Right ventricle myocardium superior (tissue), 1 donor: ENCODE measurements at places on chromosomes 16 and 17.

- DNase-seq: peak; percentile 39
Observed at GRCh38 chr17:2705888-2706795, 5.4 kb downstream of the CLUH start.

DNA sequence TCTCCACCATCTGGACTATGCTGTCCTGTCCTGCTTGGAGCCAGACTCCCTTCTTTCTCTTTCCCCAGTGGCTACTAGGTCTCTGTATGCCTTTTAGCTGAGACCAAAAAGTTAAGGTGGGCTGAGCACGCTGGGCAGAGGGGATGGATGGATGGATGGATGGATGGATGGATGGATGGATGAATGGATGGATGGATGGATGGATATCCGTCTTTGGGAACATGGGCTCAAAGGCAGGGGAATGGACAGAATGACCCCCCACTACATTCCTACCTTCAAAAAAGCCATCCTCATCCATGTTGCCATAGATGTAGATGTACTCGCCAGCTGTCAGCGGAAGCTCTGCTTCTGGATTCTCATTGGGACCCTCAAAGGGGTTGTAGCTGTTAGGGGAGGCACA lies 12.8 kb downstream of the TSPOAP1 start:
- no peak for DNase-seq

- no peak for DNase-seq
Observed at GRCh38 chr17:55177159-55177854, 87.5 kb upstream of the HLF start.

GRCh38 chr16:70735141-70735979 lies 49.5 kb upstream of the MTSS2 start:
- peak; percentile 69 for DNase-seq

DNA sequence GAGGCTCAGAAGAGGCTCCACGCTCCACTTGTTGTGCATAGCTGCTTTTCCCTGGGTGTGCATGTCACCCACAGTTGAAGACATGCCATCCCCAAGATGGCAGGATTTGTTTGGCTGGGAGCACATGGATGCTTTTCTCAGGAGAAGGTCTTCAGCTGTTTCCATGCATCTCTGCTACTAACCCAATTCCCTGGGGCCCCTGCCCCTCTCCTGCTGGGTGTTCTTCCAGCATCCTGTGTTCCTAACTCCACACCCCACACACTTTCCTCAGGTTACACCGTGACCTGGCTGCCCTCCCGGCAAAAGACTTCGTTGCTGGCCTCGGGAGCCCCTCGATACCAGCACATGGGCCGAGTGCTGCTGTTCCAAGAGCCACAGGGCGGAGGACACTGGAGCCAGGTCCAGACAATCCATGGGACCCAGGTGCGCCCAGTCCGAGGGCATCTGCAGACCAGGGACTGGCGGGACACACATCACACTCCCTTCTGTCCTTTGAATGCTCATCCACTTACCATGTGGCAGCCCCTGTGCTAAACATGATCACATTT lies 21.5 kb downstream of the ITGAL start:
- DNase-seq: no peak

DNA sequence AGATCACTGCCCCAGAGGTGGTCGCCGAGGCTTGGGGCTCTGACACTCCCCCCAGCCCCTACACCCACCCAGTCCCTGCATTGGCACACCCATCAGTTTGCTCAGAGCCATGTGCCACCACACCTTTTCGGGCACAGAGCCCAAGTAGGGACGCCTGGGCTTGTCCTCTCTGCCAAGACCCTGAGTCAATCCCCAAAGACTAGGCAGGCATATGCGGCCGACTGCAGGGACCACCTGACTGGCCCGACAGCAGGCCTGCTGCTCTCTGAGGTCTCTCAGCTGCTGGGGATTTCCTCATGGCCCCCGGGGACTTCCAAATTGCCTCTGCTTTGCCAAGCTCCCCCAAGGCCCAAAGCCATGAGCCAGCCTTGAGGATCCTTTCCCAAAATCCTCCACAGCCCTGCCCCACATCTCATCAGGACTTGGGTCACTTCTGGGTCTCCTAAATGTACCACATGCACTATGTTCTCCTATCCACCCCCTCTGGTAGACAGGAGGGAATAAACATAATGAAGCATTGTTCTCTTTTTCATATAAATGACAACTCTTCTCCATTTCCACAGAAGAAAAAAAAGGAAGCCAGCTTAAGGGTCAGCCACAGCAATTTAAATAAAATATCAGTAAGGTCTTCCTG lies 30.6 kb downstream of the MYO18A start:
- DNase-seq: no peak

GRCh38 chr17:30565073-30565935 lies 88.1 kb downstream of the GOSR1 start:
- no peak for DNase-seq

- no peak for DNase-seq
Observed at GRCh38 chr17:8939496-8940334, 25.8 kb downstream of the PIK3R5 start.

GRCh38 chr17:59355030-59355701 lies 23.7 kb downstream of the YPEL2 start:
- DNase-seq: no peak

DNA sequence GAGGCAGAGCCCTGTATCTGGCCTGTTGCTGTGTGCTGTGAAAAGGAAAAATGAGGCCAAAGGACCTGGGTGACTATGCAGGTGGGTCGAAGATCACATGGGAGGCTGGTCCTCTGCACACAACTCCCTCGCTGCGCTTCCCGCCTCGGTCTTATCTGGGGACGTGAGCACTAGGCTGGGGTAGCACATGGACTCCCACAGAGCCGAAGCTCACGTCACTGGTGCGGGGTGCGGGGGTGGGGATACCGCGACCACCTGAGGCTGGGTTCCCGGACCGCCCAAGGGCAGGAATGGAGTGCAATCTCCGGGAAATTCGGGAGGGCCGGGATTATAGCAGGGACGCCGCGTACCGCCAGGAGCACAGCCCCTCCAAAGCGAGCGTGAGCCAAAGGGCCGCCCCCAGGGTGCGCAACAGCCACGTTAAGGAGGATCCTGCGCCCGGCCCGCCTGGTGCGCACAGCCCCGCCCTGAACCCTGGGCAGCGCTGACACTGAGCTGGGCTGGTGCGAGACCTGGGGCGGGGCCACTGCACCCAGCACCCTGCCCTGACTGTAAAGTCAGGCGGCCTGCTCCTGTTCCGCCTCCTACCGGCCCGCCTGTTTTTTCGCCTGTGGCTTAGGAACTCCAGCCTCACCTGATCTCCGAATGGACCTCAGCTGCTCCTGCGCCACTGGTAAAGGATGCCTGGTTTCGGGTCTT lies 4.8 kb downstream of the MT1A start:
- DNase-seq: peak; percentile 85

- DNase-seq: no peak
Observed at GRCh38 chr17:7367918-7368598, 12.8 kb upstream of the TNK1 start.

DNA sequence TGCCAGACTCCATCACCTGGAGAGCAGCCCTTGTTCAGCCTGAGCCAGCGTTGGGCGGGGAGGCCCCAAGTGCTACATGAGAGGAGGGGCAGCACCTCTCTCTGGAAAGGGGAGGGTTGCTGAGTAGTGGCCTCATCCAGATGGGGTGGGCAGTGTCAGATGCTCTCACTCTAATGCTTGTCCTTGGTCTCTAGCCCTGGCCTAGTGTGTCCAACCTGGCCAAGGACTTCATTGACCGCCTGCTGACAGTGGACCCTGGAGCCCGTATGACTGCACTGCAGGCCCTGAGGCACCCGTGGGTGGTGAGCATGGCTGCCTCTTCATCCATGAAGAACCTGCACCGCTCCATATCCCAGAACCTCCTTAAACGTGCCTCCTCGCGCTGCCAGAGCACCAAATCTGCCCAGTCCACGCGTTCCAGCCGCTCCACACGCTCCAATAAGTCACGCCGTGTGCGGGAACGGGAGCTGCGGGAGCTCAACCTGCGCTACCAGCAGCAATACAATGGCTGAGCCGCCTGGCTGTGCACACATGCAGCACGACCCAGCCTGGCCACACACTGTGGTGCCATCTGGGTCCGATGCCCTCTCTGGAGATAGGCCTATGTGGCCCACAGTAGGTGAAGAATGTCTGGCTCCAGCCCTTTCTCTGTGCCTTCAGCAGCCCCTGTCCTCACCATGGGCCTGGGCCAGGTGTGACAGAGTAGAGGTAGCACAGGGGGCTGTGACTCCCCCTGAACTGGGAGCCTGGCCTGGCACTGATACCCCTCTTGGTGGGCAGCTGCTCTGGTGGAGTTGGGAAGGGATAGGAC lies 4.3 kb downstream of the CTRL start:
- DNase-seq: no peak

DNA sequence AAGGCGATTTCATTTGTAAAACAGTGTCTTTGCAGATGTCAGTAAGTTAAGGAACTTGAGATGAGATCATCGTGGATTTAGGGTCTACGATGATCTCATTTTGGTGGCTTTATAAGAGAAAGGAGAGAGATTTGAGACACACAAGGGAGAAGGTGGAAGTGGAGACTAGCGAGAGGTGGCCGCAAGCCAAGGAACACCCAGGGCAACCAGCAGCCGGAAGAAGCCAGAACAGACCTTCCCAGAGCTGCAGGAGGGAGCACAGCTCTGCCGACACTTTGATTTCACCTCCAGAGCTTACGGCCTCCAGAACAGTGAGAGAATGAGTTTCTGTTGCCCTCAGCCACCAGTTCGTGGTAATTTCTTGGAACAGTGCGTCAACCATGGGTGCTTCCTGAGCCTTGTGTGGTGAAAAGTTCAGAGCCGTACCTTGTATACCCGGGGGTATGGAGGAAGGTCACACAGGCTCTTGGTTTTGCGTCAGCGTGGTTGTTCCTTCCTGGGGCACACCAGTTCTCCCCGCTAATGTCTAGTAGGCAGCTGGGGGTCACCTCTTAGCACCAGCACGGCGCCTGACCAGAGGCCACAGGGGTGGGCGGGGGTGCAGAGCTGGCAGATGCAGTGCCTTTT lies 12.9 kb upstream of the SEC14L1 start:
- peak; percentile 88 for DNase-seq

DNA sequence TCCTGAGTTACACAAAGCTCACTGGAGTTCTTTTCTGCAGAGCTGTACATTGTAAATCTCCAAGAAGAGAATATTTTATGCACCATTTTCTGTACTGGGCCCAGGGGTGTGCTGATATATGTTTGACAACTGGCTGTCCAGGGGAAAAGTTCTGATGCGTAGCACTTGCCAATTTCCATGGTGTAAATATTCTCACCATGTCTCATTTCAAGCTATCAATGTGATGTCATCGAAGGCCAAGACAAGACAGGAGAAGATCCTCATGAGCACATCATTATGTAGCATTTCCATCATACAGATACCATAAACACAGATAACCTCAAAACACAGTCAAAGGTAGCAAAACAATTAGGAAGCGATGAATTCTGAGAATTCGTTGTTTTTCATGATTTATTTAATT lies 18.9 kb downstream of the CDH5 start:
- DNase-seq: no peak

- DNase-seq: no peak
Observed at GRCh38 chr17:12599186-12599920, 66.3 kb upstream of the MYOCD start.

GRCh38 chr16:14346278-14347142 lies 275.4 kb downstream of the MRTFB start:
- no peak for DNase-seq

GRCh38 chr17:63918305-63918704 lies 334 bp downstream of the GH1 start:
- DNase-seq: no peak

- no peak for DNase-seq
Observed at GRCh38 chr17:76553178-76553908, 13.5 kb downstream of the PRCD start.

GRCh38 chr16:88505405-88506082 lies 52.5 kb downstream of the ZFPM1 start:
- peak; percentile 66 for DNase-seq

- DNase-seq: no peak
Observed at GRCh38 chr16:76705892-76706291, 428.7 kb downstream of the CNTNAP4 start.

- DNase-seq: no peak
Observed at GRCh38 chr16:83197450-83197849, 570.7 kb downstream of the CDH13 start.

- no peak for DNase-seq
Observed at GRCh38 chr17:55575058-55575636, 63.9 kb upstream of the SMIM36 start.

DNA sequence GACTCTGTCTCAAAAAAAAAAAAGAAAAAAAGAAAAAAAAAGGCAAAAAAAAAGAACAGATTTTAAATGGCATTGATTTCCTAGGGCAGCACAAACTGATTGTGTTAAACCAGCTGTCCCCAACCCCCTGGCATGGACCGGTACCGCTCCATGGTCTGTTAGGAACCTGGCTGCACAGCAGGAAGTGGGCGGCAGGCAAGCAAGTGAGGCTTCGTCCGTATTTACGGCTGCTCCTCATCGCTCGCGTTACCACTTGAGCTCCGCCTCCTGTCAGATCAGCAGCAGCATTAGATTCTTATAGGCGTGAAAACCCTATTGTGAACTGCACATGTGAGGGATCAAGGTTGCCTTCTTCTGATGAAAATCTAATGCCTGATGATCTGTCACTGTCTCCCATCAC lies 26.6 kb downstream of the MGAT5B start:
- no peak for DNase-seq

- no peak for DNase-seq
Observed at GRCh38 chr17:66855204-66855603, 20.3 kb downstream of the CACNG5 start.

GRCh38 chr16:18039931-18040330 lies 296.6 kb downstream of the NPIPA8 start:
- DNase-seq: no peak

- DNase-seq: no peak
Observed at GRCh38 chr17:62405451-62405850, 18.2 kb upstream of the METTL2A start.

GRCh38 chr16:23594186-23594585 lies 1.9 kb downstream of the NDUFAB1 start:
- peak; percentile 61 for DNase-seq

- DNase-seq: no peak
Observed at GRCh38 chr16:70754371-70754770, 46.6 kb downstream of the VAC14 start.

GRCh38 chr17:58328195-58329034 lies at the start of gene TSPOAP1:
TSPOAP1 (minus strand) TSS chr17:58328795; CDS start chr17:58327920, 875 bp downstream.
- DNase-seq: no peak

- no peak for DNase-seq
Observed at GRCh38 chr16:5837007-5837670, 739.5 kb upstream of the EEF2KMT start.

- no peak for DNase-seq
Observed at GRCh38 chr16:17578981-17579874, 108.5 kb upstream of the XYLT1 start.
